ENCODE measurements at places on chromosomes 16 and 17. TPM values are rescaled to one million over a fixed set of nuclear protein-coding genes. Genes with fewer than 3 reads are reported as not detected.

Gene PLK1
- 91.4 TPM for total RNA-seq

Gene RFWD3
- 102 TPM for total RNA-seq

Gene TRAPPC1
- 166 TPM for total RNA-seq

Gene ZC3H18
- total RNA-seq, result 76.4 TPM

Gene EPOP
- 37.3 TPM for total RNA-seq

Gene RNF43
- 1.0 TPM for total RNA-seq

Gene CNGB1
- not detected for total RNA-seq

Gene SPNS3
- 8.4 TPM for total RNA-seq

Gene VKORC1
- total RNA-seq, result 59.6 TPM

Gene NAGS
- 1.5 TPM for total RNA-seq

Gene MAF
- 66.9 TPM for total RNA-seq

Gene GRAP
- total RNA-seq, result 10.7 TPM

Gene ZNF778
- 4.7 TPM for total RNA-seq

Gene ORMDL3
- 64.9 TPM for total RNA-seq

Gene PRSS21
- total RNA-seq, result 0.69 TPM

Gene EMC6
- 43.6 TPM for total RNA-seq

Gene COQ7
- total RNA-seq, result 16.0 TPM

Gene ORC6
- total RNA-seq, result 43.4 TPM

Gene MYH1
- not detected for total RNA-seq

Gene HSD17B2
- total RNA-seq, result not detected

Gene CHST6
- total RNA-seq, result not detected

Gene VASN
- total RNA-seq, result not detected

Gene HGS
- 100 TPM for total RNA-seq

Gene PIK3R5
- 29.2 TPM for total RNA-seq

Measured in activated CD4-positive, alpha-beta T cell treated with anti-CD3 and anti-CD28 coated beads for 36 hours (primary cell).